ENCODE measurements at places on chromosomes 12 and 14. TPM values are rescaled to one million over a fixed set of nuclear protein-coding genes. Genes with fewer than 3 reads are reported as not detected.

Gene FAM186B
- 0.32 TPM for total RNA-seq

DNA sequence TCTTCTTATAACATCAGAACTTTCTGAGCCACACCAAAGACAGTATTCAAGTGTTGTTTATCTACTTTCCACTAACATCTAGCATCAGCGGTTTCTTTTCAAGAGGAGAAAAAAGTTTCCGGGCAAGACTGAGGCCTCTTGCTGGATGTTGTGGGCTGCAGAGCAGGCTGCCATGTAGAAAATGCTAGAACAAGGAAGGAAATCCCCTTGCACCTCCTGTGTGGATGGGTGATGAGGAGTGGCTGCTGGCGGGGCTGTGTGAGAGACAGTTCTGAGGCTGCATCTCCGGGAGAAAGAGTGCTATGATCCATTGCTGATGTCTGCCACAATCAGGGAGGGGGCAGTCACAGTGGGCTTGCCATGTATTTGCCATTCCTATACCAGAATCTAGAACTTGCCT lies 37.8 kb upstream of the PPP1CC start:
- DNase-seq, result no peak

DNA sequence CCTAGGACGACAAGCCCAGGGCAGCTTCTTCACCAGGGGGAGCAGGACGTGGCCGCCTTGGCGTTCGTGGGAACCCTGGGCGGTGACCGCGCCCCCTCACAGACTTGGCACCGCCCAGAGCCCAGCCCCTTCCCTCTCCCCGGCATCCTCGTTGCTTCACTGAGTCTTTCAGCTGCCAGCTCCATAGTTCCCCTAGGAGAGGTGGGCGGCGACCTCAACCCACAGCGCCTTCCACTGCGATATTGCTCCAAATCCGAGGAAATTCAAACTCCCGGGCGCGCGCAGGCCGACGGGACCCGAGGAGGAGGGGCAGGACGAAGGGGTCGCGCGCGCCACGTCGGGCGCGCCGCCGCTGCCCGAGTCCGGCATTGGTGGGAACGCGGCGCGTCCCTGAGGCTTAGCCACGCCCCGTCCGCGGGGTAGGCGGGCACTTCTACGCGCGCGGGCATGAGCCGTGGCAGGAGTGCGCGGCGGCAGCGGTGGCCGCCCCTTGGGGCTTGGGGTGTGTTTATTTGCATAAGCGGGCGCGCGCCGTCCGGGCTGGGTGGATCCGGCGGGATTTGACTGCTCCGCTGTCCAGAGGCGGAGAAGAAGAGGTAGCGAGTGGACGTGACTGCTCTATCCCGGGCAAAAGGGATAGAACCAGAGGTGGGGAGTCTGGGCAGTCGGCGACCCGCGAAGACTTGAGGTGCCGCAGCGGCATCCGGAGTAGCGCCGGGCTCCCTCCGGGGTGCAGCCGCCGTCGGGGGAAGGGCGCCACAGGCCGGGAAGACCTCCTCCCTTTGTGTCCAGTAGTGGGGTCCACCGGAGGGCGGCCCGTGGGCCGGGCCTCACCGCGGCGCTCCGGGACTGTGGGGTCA lies at the start of the genes APAF1 and IKBIP:
APAF1 (plus strand) TSS at position 579 of the 860 bp plus-strand sequence. CDS start 3,070 bp downstream, outside the sequence.
IKBIP (minus strand) TSS at position 77 of the 860 bp plus-strand sequence. CDS start 87 bp downstream, outside the sequence.
- peak; percentile 95 for DNase-seq

DNA sequence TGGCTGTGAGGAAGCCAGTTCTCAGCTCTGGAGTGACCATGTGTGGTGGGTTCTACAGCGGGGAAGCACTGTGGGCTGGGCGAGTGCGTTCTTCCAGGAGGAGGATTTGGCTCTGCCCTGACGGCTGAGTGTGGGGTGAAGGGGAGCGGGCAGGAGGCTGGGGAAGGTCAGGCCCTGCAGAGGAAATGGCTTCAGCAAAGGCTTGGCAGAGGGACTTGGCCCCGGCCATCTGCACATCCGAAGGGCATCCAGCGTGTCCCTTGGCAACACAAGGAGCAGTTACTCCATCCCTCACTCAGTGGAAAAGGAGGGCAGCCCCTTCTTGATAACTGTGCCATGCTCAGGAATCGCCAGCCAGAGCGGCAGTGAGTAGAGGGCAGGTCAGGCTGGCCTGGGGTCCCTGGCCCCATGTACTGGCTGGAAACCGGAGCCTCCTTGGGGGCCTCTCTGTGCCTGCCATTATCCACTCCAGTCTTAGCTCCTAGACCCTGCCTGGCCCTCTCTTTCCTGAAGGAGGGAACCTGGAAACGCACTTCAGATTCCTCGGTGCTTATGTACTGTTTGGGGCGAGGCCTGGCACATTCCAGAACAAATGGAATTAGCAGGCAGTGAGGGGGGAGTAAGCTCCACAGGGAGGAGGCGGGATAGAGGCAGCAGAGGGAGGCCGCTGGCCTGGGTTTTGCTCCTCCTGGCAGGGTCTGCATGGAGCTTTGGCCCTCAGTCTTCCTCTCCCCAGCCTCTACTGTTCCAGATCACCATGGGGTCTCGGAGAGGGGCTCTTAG lies 133.6 kb upstream of the NCOR2 start:
- DNase-seq, result no peak

GRCh38 chr12:105222284-105222655 lies 13.7 kb downstream of the APPL2 start:
- no peak for DNase-seq

GRCh38 chr12:53564278-53564677 lies 57.0 kb upstream of the NPFF start:
- DNase-seq, result no peak

DNA sequence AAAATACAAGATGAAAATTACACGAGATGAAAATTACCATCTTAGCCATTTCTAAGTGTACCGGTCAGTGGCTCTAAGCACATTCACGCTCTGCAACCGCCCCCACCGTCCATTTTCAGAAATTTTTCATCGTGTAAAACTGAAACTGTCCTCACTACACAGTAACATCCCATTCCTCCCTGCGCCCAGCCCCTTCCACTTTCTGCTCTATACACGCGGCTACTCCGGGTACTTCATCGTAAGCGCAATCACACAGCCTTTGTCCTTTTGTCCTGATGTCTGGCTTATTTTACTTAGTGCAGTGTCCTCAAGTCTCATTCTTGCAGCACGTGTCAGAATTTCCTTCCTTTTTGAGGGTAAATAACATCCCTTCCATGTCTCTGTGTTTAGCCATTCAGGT lies 3.6 kb upstream of the GPR132 start:
- DNase-seq, result no peak

GRCh38 chr12:118359541-118359915 lies 13.2 kb downstream of the TAOK3 start:
- no peak for DNase-seq

DNA sequence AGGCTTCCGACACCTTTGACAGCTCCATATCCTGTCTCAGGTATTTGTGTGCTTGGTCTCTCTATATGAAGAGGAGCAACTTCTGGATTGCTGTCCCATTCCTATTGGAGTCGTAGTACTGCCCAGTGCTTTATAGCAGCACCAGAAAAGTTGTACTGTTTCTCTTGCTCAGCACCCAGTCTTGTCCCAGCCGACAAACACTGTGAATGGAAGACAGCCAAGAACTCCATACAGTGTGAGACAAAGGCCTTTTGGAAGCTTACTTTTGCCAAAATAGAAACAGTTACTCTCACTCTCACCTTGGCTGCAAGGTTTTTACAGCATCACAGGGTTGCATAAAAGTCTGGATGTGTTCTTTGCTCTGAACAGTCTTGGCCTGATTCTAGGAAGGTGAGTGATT lies 105.3 kb downstream of the TGFB3 start:
- DNase-seq, result no peak

Gene POLE2
- total RNA-seq, result 27.2 TPM

GRCh38 chr12:92218394-92219077 lies 72.9 kb upstream of the BTG1 start:
- DNase-seq, result no peak

GRCh38 chr14:91253795-91254323 lies 9.4 kb upstream of the GPR68 start:
- DNase-seq, result no peak

Gene GRIN2B
- total RNA-seq, result not detected

Gene DEPDC4
- 2.5 TPM for total RNA-seq

DNA sequence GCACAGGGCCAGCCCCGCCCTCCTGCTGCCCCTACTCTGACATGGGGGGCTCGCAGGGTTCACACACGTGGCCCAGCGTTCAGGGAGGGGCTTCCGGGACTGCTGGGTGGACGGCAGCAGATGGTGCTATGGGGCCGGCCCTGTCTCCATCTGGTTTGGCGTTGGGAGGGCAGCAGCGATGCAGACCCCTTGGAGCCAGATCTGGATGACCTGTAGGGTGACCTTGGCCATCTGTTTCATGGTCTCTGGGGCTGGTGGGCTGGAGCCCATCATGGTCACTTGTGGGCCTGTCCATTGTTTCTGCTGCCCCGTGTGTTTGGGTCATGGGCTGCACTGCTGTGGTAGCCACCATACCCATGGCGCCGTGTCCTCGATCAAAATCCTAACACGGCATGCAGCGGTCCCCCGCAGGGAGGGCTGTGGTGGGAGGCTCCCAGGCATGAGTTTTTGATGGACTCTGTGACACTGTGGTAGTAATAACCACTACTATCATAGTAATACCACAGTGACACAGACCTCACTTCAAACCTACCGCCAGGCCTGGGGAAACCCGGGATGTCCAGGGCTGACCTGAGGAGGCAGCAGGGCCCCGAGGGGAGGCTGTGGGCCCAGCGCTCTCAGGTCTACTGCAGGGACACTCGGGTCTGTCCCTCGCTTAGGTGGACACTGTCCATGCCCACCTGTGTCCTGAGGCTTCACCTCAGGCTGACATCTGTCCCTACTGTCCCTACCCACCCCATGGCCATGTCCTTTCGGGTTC lies 359.4 kb downstream of the TMEM121 start:
- DNase-seq, result no peak

Gene TAS2R46
- total RNA-seq, result 0.11 TPM

Gene PTPRO
- total RNA-seq, result 0.03 TPM

Gene C1S
- 1.9 TPM for total RNA-seq

DNA sequence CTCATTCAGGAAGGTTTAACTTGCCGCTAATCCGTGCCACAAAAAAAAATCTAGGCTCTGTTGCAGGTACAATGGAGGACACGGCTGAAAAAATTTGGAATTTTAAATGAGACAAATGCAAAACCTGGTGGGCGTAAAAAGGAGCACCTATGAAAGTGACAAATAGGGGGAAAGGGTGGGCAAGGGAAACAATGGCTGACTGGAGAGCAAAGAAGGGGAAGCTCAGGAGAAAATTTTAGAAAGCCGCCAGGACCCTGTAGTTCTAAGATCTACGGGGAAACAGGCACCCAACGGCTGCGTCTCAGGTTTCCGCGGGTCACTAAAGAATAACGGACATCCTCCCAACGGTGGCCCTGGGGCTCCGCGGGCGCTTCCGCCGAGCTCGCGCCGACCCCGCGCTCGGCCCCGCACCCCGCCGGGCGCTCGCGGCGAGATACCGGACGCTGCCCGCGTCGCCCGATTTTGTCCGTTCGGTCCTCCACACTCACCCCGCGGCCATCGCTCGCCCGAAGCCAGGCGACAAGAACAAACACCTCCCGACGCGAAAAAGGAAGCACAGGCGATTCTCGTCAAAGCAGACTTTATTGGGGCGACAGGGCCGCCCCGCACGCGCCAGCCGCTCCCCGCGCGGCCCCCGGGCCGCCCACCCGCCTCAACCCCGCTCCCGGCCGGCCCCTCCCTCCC lies 1.1 kb upstream of the YY1 start:
- no peak for DNase-seq

Gene ZFHX2
- 0.32 TPM for total RNA-seq

Gene MRPL52
- total RNA-seq, result 219 TPM

- no peak for DNase-seq
Measured at GRCh38 chr12:109239179-109239578, 69.9 kb downstream of the FOXN4 start.

DNA sequence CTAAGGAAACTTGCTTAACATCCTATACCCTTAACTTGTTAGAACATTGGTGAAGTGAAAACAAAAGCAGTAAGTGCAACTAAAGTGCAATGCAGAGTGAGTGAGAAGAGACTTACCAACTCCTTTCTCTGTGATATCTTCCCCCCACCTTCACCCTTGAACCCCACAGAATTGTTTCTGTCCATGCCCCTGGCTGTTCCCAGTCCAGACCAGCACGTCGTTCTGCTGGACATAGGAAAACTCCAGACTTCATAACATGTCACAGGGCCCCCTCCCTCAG lies 91.9 kb downstream of the DAD1 start:
- no peak for DNase-seq

Gene TMEM253
- total RNA-seq, result 0.42 TPM

Gene OAS1
- total RNA-seq, result 108 TPM

GRCh38 chr12:71183846-71184245 lies 26.0 kb upstream of the TSPAN8 start:
- DNase-seq, result no peak

DNA sequence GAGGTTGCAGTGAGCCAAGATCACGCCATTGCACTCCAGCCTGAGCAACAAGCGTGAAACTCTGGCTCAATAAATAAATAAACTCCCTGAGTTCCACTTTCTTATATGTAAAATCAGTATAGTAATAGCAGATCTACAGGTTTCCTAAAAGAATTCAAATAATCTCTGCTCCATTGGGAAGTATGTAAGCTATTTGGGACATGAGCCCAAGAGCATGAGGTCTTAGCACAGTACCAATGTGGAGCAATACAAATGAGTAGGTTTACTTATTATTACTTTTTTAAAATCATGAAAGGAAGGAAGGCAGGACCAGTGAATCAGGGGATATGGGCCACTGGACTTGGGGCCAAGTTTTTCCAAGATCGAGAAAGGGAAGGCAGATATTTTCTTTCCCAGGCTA lies 216.9 kb upstream of the DIO2 start:
- DNase-seq, result no peak

DNA sequence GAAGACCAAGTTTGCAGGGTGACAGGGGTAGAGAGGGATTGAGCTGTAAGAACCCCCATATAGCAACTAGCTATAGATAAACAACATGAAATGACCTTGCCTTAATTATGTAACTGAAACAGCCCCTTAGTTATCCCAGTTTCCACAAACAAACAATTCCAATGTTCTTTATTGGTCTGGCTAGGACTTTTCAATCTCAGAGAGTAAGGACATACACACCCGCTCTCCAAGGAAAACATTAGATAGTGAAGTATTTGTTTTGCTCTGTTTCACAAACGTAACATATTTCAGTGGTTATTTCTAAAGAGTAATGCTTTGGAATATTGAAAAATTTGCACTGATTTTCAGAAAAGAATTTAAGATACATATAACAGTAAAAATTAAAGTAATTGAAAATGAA lies 51.6 kb upstream of the GTF2A1 start:
- no peak for DNase-seq

- no peak for DNase-seq
Measured at GRCh38 chr14:71905860-71906259, 26.4 kb upstream of the RGS6 start.

- DNase-seq, result no peak
Measured at GRCh38 chr12:13049816-13050215, 5.6 kb downstream of the FAM234B start.

DNA sequence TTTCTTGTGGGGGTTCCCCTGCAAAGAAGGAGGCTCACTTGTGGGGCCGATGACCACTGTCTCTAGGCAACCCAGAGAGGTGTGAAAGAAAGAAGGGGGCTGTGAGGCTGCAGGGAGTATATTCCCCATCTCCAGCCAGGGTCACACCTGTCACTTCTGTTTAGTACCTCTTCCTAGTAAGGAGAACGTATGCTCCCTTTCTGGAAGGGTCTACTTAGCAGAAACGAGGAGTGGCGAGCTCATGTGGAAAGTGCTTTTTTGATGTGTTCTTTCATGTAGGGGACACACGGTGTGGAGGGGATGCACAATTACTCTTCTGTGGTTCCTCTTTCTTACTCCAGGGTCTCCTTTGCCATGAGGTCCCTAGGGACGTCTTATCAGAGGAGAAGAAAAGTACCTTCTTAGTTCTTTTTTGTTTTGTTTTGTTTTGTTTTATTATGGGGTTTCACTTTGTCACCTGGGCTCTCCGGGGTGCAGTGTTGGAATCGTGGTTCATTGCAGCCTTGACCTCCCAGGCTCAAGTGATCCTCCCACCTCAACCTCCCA lies 58.3 kb downstream of the PRKCH start:
- no peak for DNase-seq

Gene FAIM2
- not detected for total RNA-seq
